NCI-H1417 treated with DMSO at 0.1 percent for 48 hours (cell line): ENCODE measurements at places on chromosomes 12 and 14.

DNA sequence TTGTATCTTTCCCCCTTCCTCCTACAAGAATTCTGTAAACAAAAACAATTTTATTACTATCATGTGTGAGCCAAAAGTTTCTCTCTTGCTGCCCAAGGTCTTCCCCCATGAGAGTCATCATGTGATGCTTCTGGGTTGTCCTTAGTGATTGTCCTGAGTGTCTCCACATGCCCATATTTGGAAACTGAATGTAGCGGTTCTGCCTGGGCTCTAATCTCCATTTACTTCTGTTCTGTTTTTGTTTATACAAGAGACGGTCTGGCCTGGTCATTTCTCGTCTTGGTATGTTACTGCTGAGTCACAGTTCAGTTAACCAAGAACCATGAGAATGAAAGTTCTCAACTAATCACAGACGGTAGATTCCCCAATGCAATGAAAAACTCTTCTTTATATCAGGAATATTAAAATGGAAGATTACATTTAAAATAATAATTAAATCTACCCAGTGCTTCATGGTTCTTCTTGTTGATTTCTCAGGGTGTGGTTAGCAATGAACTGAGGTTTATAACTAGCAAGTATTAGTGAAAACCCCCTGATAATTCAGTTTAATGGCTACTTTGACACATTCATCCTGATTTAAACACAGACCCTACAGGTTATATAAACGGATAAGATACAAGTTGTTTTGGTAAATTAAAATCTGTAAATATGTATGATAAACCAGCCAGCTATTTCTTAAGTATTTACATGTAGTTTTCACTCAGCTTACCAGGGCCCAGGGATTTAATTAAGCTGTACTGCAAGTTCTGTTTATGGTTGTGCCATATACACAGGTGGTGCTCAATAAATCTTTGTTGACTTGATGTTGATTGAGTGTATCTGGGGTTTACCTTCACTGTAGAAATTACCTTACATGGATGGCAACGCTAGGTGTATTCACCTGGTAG lies 81.1 kb downstream of the PELI2 start:
- no peak for DNase-seq

- no peak for DNase-seq
Observed at GRCh38 chr12:24562771-24563431, 386.0 kb downstream of the BCAT1 start.

DNA sequence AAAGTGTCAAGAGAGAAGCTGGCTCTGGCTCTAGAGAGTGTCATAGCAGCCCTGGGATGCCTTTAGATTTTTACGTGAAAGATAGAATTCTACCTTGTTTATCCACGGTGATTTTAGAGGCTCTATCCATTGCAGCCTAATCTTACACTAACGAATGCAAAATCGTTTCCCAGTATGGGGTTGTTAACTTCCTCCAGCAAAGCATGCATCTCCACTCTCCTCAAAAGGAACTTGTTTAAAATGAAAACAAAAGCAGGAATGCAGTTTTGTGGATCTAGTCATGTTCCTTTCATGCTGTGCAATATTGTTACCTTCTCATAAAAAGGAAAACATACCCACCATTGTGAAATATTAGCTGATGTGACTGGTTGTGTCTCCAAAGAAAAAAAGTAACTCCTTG lies 88.4 kb downstream of the ANO2 start:
- no peak for DNase-seq

DNA sequence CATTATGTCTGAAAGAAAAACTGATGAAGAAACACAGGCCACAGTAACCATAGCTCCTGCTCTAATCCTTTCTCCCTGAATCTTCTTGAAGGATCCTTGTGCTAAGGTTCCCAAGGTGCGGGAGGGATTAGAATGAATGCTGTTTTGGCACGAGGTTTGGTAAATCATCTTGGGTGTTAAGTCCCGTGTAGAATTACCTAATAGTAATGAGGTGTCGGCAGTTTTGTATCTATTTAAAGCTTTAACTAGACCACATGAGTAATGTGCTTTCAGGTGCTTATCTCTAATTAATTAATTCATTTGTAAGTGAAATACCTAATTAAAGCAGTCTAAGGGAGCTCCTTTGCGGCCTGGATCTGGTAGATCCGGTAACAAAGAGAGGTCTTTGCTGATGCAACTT lies 53.9 kb downstream of the GNG2 start:
- no peak for DNase-seq

DNA sequence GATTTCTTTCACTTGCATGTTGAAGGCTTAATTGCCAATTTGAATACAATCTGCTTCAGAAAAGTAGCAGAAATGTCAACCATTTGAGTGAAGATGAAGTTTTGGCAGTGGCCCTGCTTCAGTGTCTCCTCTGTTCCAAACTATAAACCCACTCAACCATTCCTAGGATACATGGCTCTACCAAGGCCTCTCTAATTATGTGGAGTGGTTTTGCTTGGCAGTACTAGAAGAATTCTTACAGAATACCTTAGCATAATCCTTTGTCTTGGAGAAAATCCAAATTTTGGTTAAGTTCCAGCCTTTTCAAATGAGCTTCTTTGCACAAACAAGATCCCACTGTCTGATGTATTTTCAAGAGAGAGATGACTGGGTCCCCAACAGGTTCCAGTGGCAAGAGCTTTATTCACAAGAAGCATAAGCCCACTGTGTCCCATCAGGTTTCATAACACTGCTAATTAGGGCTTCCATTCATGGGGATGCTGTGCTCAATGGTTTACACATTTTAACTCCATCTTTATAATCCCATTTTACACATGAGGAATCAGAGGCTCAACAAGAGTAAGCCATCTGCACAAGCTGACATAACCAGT lies 234.5 kb downstream of the IPO8 start:
- DNase-seq: no peak

- no peak for DNase-seq
Observed at GRCh38 chr12:6942331-6942665, 1.3 kb upstream of the RNU7-1 start.

- DNase-seq: no peak
Observed at GRCh38 chr14:69208666-69209065, 17.4 kb downstream of the EXD2 start.

DNA sequence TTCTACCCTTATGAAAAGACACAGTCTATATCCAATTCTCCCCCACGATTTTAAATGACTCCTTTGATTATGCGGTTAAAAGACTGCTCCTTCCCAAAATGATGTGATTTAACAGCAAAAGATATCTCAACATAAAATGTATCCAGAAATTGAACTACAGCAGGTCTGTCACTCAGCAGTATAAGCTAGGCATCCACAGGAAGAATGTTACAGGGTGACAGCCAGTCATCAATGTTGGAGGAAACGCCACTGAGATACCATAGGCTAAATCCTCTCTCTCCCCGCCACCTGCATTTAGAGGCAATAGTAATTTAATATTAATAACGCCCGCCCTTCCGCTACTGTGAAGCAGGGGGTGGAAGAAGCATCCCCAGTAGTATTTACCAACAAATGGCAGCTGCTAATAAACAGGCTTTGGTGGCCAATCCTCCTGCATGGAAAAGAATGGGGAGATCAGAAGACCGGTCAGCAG lies 613 bp downstream of the RECQL start:
- DNase-seq: no peak

DNA sequence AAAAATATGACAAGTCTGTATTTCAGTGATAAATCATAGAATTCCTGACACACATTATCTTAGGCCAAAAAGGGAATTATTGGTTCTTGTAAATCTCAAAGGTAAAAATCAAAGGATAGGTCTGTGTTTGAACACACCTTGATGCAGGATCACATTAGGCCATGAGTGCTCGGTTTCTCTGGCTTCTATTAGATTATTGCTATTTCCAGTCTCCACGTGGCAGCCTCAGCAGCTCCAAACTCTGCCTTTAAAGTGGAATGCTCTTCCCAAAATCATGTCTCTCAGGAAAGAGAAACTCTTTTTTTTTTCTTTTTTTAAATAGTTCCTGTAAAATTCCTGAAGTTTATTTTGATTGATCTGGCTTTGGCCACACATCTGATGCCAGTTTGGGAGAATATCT lies 105.6 kb upstream of the FRMD6 start:
- DNase-seq: no peak
